ENCODE measurements at places on chromosomes 1 and 21.

DNA sequence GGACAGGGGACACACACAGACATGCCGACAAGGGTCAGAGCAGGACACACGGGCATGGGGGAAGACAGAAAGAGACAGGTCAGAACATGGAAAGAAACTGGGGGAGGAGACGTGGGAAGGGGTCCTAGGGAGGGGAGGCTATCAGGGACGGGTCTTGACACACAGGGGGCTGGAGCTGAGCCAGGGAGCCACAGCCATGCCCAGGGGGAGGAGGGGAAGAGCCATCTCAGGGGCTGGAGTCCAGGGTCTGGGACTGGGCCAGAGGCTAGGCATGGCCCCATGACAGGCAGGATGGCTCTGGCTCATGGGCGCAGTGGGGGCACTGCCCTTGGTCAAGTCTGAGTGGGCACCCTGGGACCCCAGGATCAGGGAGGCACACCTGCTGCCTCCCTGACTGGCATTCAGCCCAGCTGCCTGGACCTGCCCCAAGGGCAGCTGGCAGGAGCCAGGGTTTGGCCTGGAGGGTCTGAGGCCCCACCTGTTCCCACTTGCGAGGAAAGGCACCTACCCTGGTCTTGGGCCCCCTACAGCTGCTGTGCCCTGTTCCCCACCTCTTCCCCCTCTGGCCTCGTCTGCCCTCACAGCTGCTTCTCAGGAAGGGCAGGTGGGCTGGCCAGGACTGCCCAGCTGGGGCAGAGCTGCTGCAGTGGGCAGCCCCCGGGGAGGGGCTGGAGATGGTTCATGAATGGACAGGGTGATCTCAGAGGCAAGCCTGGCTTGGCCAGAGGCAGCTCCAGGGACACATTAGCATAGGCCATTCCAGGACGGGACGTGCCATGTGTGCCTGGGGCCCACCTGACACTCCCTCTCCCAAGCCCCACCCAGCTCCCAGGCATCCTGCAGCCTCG, 42.9 kb downstream of the HSPG2 start:
- DNase-seq: no peak

GRCh38 chr1:35361638-35362037, 93.1 kb downstream of the ZMYM4 start:
- no peak for DNase-seq

- no peak for DNase-seq
These were observed 52.4 kb downstream of the SMYD3 start for GRCh38 chr1:246454655-246455054.

GRCh38 chr1:180301135-180301742, 71.2 kb downstream of the LHX4 start:
- DNase-seq: no peak

GRCh38 chr1:178632653-178633052, 92.4 kb upstream of the RALGPS2 start:
- no peak for DNase-seq

DNA sequence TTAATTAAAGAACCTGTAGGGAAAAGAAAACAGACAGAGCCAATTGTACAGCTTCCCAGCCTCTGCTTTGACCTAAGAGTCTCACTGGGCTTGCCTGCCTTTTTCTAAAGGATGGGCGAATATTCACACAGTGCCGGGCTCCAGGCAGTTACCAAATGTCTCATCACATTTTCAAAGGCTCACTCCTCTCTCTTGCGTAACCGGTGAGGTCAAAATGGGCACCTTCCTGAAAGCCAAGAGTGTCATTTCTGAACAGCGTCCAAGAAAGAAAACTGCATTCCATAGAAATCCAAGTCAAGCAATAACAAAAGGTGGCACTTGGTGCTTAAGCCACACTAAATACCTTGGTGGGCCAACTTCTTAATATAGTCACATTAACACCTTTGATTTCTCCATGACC, 710 bp upstream of the PALMD start:
- no peak for DNase-seq

DNA sequence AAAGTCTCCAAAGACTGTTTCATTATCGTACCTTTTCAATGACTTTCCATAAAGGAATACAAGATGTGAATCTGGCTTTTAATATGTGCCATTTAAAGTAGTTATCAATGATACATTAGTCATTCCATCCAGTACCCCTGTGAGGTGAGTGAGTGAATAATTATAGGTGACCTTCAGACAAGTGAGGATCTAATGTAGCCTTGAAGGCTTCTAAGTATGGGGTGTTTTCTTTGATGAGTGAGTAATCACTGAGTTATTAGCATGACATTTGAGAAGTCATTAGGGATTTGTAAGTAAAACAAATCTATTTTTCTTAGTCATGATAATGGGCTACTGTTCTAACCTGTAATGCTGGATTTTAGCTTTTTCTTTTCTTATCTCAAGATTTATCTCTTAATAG, 831.4 kb downstream of the ADGRL2 start:
- no peak for DNase-seq

- no peak for DNase-seq
These were observed 42.2 kb upstream of the TNFSF4 start for GRCh38 chr1:173249349-173249748.

DNA sequence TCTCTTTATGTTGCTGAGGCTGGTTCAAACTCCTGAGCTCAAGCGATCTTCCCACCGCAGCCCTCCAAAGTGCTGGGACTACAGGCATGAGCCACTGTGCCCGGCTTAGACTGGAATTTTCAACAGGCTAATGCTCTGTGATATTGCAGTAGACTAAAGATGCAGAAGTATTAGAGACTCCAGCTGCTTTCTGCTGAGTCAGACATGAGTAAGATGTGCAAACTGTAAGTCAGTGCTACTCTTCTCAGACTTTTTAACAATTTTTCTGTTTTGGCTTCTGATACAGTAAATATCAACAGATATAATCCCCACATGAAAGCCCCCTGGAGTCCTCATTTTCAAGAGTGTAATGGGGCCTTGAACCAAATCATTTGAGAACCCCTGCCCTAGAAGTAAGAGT, 29.3 kb upstream of the NLRP3 start:
- no peak for DNase-seq

DNA sequence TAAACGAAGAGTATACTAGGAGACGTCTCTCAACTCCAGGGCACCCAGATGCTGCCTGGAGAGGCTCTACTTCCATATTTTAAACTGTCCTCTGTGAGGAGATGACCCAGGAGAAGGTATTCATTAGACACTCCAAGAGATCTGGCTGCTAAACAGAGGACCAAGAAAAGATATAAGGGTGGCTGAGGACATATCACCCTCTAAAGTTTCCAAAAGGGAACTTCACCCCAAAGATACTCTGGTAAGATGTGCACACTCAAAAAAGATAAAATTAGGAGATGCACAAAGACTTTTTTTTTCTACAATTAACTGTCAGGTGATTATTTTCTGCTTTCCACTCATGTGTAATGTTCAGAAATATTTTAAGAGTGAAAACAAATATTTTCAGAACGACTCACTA, 1.4 kb downstream of the ZNF670 start:
- DNase-seq: no peak

DNA sequence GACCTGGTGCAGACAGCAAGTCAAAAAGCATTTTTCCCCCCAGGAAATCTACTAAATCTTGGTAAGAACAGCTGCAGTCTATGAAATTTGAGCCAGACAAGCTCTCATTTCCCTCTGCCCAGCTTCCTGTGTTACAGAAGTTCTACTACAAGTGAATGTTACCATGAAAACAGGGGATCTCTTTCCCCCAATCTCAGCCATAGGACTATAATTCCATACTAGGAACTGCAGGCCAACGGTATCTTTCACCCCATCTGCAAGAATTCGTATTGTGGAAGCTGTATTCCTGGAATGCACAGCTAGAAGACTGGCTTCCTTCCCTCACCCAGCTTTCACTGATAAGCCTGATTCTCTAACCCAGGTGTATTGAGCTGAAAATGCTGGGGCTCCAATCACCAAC, 1655.4 kb downstream of the BRINP3 start:
- DNase-seq: no peak

DNA sequence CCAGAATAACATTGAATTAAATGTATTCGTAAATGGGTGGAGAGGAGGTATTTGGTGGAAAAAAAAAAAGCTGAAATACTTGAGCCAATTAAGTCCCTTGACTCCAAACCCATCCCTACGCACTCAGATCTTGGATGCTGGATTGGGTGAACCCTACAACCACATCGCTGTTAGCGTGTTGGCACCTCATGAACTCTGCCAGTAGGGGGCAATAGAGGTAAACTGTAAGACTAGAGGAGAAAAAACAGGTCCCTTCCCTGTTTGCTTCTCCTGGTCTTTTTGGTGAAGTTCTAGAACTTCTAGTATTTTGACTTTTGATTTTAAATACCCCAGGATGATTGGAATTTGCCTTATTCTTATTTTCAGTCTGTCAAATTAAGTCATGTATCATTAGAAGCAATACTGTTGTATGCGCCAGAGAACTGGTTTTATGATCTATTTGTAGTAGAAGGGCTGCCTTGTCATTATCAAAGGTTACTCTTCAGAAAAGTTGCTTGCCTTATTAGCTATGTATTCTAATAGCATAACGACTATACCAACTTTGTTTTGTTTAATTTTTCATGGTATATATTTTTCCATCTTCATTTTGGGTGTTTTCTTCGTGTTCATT, 1.9 kb upstream of the OR13G1 start:
- peak; percentile 4 for DNase-seq

- DNase-seq: no peak
These were observed 1.5 kb upstream of the MAGI3 start for GRCh38 chr1:113388621-113389358.

- DNase-seq: no peak
These were observed 349.0 kb downstream of the SIPA1L2 start for GRCh38 chr1:232280910-232281309.

GRCh38 chr1:240492832-240493440, 119.0 kb downstream of the GREM2 start:
- DNase-seq: no peak

GRCh38 chr1:207910591-207911354, at the start of gene CD34:
TSS of gene CD34 (minus strand) at chr1:207911125. CDS start at chr1:207911080, 45 bp downstream.
- no peak for DNase-seq

- no peak for DNase-seq
These were observed 103.0 kb downstream of the SSBP3 start for GRCh38 chr1:54302951-54303843.

- no peak for DNase-seq
These were observed 5.3 kb upstream of the KIF17 start for GRCh38 chr1:20723159-20723536.

- DNase-seq: no peak
These were observed 15.9 kb downstream of the RCAN1 start for GRCh38 chr21:34598931-34599400.

DNA sequence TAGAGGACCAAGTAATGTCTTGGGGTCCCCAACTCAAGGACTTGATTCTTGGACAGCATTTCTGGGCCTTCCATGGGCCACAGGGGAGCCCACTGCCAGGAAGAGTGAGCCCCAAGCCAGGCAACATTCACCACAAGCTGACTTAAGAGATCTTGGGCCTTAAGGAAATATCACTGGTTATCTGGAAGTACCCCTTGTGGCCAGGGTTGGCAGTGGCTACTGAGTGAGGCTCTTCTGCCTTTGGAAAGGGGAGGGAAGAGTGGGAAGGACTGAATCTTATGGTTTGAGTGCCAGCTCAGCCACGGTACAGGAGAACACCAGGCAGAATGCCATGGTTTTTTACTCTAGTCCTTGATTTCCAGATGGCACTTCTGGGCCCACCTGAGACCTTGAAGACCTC, 228.9 kb upstream of the RGS18 start:
- no peak for DNase-seq

DNA sequence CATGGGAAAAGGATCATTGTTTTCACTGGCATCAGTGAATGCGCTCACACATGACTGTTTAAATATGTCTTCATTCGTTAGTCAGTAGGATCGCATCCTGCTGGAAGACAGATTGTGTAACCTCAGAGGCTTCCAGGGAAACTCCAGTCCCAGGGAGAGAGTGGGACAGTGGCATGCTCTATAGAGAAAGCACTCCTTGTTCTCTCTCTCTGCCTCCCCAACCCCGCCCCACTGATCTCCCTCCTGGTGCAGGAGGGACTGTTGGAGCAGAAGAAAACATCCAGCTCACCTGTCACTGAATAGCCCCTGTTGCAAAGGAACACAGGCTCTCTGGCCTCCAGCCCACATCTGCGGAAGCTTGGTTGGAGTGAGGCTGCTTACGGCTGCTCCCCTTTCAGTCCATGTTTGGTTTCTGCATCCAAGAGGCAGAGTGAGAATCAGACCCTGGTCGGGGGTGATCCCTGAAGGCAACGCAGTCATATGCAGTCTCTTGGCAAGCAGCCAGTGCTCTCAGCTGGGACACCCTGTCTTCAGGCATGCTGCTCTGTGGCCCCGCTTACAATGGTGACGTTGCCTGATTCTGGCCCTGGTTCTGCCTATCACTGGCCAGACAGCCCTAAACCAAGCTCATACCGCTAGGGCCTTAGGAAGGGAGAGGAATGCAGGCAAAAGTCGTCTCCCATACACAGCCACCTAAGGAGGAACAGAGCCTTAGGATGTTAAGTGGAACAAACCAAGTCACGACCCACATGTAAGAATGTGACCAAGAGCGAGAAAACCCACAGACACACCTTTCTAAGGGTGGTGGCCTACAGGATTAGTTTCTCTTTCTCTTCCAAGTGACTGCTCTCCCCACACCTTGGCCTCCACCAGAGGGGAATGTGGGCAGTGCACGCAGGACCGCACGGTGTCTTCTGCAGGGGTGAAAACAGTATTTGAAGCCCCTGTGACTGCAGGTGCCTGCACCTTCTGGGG, 39.7 kb downstream of the BACE2 start:
- DNase-seq: no peak

DNA sequence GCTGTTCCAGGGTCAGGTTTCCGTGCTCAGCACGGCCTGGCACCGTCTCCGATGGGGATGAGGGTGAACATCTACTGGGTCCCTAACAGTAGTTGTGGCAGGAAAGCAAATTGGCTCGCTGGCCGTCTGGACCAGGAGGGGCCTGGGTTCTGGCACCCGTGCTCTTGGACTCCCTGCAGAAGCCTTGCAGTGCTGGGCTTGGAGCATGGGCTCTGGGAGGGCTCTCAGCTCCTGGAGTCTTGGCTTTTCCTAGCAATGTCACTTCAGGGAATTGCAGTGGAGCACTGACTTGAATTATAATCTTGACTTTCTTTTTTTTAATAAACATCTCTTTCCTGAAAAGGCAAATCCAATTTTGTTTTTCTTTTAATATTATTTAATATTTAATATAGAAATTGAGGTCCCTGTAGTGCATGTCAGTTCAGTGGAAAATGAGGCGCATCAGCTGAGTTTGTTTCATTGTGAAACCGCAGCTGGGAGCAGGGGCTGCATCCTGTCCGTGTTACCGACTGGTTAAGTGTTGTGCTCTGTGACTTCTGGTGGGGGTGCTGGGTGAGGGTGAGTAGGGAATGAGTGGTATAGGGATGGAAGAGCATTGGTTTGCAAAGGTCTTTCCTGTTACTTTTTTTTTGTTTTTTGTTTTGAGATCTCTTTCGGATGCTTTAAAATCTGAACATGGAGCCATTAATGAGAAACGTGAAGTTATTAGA, 64.1 kb downstream of the PEX14 start:
- DNase-seq: no peak

Data from GM12864 (cell line).